ENCODE measurements at places on chromosomes 1 and 21. TPM values are rescaled to one million over a fixed set of nuclear protein-coding genes. Genes with fewer than 3 reads are reported as not detected.

The SCAMP3 gene
- total RNA-seq, result 127 TPM

The FMN2 gene
- 4.4 TPM for total RNA-seq

The TNFAIP8L2 gene
- total RNA-seq, result not detected

The ZNF648 gene
- total RNA-seq, result not detected

The AADACL3 gene
- not detected for total RNA-seq

The TSPEAR gene
- not detected for total RNA-seq

The DYNLT4 gene
- total RNA-seq, result 0.81 TPM

The GBP7 gene
- not detected for total RNA-seq

The ADIPOR1 gene
- 57.1 TPM for total RNA-seq

The BNIPL gene
- total RNA-seq, result 0.07 TPM

The WNT3A gene
- total RNA-seq, result 0.08 TPM

The CELA3B gene
- total RNA-seq, result not detected

The S100A2 gene
- 28.6 TPM for total RNA-seq

The LCK gene
- not detected for total RNA-seq

The GBP1 gene
- total RNA-seq, result 0.22 TPM

The OR6N1 gene
- not detected for total RNA-seq

The TNFSF4 gene
- 0.05 TPM for total RNA-seq

The RPTN gene
- total RNA-seq, result 0.07 TPM

The TEKT2 gene
- not detected for total RNA-seq

The ETNK2 gene
- total RNA-seq, result 8.1 TPM

The PAQR6 gene
- total RNA-seq, result 3.4 TPM

The CCDC190 gene
- not detected for total RNA-seq

The SPRR2G gene
- not detected for total RNA-seq

The FMO1 gene
- total RNA-seq, result not detected

The OR2L3 gene
- total RNA-seq, result not detected

The HSPB7 gene
- total RNA-seq, result not detected

The RNU1-3 gene
- not detected for total RNA-seq

The NR5A2 gene
- total RNA-seq, result 3.6 TPM

The FOXD2 gene
- 0.54 TPM for total RNA-seq

The OR2M3 gene
- total RNA-seq, result not detected

The AVPR1B gene
- total RNA-seq, result not detected

The VHLL gene
- total RNA-seq, result not detected

The FCGR3B gene
- not detected for total RNA-seq

The CD101 gene
- total RNA-seq, result 0.45 TPM

The OR2G6 gene
- not detected for total RNA-seq

The DIO1 gene
- total RNA-seq, result not detected

The OSBPL9 gene
- 35.1 TPM for total RNA-seq

The CDK18 gene
- 1.0 TPM for total RNA-seq

The PLEKHN1 gene
- 4.2 TPM for total RNA-seq

The RBBP5 gene
- 11.9 TPM for total RNA-seq
